ENCODE measurements at places on chromosomes 13 and 19.

GRCh38 chr13:110130431-110130830, 176.5 kb downstream of the COL4A1 start:
- peak; percentile 71 for DNase-seq

DNA sequence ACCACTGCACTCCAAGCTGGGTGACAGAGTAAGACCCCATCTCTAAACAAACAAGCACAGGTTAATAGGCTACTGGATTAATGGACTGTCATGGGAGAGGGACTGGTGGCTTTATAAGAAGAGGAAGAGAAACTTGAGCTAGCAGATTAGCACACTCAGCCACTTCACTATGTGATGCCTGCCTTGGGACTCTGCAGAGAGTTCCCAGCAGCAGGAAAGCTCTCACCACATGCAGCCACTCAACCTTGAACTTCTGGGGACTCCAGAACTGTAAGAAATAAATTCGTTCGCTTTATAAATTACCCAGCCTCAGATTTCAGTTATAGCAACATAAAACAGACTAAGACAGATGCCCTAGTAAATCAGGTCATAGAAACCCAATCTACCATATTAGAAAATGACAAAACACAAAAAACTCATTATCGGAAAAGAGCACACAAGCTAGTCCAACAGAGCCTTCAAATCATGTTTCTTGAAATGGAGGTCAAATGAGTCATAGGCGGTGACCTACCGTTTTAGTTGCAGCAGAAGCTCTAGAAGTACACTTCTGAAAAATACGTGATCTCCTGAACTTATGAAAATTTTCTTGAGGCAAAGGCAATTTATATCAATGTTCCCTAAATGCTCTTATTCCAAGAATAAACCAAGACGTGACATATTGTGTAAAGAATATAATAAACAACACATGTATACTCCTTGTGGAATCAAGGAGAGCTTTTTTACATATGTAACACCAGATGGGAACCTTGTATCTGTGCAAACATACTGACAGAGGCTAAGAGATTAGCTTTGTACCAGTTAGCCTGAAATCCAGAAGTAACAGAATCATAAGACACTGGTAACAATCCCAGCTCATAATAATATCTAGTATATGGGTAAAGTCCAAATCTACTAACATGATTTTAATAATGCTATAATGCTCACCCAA, 340.9 kb upstream of the SGCG start:
- DNase-seq, result no peak

DNA sequence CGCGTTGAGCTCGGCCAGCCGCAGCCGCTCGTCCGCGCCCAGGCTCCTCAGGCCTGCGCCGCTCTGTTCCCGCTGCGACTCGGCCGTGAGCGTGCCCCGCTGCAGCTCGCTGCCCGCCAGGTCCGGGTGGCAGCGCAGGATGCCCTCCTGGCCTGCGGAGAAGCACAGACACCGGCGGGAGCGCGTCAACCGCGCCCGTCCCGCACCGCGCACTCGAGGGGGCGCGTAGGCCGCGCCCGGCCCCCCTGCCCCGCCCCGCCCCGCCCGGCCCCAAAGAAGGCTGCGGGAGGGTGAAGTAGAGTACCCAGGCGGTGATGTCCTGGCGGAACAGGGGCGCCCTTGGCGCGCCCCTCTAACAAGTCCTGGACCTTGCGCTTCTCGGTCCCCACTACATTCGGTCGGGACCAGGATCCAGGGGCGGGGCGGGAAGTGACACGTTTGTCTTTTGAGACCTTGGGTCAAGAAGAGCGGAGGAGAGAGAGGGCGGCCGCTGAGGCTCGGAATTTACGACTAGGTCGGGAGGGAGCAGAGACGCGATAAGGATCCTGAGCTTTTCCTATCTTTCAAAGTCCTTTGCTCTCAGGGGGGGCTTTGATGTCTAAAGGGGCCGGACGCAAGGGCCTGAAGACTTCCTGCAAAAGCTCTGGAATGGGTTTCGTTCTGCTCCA, 9.3 kb upstream of the CDX2 start:
- DNase-seq, result no peak

DNA sequence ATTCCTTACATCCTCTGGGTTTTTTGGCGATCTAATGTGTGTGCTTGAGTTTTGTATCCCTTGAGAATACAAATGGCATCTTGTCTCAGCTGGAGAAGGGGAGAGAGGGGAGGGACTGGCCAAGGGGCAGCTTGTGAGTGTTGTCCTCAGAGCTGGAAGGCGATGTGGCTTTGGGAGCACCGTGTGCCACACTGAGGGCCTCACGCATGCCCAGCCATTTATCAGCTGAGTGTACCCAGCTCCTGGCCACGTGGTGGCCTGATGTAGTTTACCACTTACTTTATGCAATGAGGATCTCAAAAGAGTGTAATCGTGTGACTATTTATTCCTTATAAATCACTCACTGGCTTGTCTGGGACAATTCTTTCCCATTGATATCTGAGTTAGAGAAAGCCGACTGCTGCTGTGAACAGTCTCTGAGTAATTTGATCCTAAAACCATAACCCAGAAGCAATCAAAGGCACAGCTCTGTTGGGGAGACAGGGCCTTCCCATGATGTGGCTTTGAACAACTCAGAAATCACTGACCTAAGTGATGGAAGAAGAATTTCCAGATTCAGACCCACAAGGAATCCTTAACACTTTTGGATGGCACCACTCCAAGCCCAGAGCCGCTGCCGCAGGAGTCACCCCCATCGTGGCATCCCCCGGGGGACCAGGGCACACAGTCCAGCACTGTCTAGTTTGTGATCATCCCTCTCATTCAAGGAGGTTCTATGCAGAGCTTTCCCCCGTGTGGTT, 53.9 kb upstream of the MTIF3 start:
- no peak for DNase-seq

DNA sequence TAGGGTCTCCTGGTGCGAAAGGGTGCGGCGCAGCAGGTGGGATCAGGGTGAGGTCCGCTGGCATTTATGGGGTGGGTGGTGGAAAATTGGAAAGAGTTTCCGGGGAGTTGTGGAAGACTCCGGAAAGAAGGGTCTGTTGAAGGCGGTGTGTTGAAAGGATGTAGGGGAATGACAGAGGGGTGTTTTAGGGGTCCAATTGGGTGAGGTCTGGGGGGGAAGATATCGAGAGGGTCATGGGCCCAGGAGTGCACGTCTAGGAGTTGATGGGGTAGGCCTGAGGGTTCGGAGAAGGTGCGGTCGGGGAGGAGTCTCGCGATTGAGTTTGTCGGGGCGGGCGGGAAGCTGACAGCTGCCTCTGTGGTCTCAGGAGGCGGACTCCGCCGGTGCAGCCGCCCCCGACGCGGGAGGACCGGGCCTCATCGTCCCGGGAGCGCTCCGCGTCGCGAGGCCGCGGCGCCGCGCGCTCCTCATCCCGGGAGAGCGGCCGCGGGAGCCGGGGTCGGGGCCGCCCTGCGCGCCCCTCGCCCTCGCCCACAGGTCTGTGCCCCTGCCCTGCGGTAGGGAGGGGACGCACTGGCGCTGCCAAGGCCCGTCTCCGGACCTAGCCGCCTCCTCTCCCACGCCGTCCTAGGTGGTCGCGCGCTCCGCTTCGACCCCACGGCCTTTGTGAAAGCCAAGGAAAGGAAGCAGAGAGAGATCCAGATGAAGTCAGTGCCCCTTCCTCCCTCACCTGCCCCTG, 7.0 kb downstream of the PGLYRP1 start:
- no peak for DNase-seq

DNA sequence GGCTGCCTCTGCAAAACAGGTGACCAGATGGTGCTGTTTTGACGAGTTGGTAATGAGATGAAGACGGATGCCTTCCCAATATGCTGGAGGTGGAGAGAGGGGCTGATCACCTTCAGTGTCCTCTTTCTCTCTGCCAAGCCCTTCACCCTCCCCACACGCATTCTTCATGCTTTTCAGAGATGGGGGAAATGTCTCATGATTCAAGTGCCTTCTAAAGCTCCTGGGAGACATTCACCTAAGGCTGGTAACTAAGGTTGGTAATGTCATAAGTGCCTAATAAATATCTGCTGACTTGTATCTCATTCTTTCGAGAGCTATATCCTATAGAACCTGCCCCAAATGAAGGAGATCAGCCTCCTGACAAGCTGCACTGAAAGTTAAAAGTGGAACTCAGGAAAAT, 86.2 kb upstream of the MBNL2 start:
- no peak for DNase-seq

DNA sequence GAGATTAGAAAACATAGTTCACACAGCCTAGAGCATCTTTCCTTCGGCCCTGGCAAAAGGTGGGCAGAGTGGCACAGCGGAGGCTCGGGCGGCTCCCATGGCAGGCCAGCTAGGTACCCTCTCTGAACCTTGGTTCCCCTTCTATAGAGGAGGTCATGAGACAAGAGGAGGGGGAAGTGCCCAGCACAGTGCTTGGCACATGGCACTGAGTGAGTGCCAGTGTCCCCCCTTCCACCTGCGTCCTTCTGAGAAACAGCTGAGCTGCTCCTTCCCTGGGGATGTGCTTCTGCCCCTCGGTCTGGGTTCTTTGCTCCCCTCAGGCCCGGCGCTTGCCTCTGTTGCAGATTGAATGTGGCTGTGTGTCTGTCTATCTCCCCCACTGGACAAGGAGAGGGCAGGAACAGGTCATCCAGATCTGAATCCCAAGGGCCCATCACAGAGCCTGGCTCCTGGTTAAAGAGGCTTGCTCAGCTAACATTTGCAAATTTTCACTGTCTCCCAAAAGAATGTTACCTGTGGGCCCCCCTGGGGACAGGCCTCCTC, 165.6 kb downstream of the USP12 start:
- DNase-seq, result peak; percentile 28

DNA sequence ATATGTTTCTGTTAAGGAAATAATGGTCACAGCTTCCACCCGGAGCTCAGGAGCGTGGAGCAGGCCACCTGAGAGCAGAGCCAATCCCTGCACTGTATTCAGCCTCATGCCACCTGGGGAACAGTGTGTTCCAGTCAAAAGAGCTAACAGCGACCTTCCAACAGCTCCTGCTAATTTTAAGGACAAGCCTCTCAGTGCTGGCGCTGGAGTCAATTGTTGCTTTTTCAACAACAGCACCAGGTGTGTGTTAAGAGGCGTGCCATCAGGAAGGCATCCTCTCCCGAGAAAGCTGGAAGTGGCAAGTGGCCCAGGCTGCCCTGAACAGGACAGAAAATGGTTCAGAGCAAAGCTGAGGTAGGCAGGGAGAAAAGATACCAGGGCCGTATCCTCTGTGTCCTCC, 102.0 kb downstream of the CACNA1A start:
- no peak for DNase-seq

DNA sequence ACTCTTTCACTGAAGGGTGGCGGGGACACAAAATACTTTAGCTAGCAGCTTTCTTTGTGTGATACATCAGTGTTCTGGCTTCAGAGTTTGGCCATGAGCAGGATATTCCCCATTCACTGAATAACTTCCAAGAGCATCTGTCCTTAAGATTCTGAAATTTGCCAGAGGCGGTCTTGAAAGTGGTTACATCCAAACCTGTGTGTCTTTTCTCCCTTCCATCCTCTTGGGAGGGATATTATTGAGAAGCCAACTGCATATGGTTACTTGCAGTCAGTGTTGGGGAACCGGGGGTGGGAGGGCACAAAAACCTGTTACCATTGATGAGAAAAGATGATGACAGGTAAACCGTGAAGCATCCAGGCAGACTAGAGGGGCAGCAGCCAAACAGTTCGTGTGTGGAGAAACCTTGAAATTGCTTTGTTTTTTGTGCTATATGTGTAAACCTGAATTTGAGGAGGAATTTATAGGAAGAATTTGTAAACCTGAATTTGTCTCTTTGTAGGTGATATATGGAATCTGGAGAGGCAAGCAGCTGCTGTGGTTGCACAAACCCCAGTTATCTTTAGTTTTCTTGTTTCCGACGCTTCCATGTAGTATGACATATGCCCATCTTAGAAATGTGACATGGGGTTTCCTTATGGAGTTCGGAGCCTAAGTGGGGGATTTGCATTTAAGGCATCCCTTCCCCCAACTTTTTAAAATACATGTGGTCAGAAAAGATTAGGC, 104.8 kb downstream of the WDFY2 start:
- peak; percentile 55 for DNase-seq

- peak; percentile 82 for DNase-seq
Observed at GRCh38 chr19:33767898-33768413, 28.7 kb upstream of the KCTD15 start.

DNA sequence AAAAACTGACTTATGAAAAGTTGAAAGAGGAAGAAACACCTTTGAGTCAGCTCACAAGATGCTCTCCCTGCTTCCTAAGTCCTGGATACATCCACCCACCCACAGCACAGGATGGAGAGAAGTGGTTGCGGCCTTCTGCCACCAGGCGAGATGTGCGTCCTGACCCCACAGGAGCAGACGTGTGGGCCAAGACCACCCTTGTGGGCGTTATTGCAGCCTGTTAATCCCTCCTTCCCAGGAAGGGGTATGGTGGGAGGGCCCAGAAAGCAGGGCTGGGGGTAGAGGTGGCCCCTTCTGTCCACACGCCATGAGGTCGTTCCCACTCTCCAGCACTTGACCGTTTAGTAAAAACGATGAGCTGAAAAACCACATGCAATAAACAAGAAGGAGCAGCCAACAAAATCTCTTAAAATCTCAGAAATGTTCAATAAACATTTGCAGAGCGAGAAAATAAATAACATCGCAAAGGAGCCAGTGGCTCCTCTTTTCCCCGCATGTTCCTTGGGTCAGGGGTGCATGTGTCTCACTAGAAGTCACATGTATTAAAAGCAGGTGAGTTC, 2.4 kb upstream of the AKAP8L start:
- no peak for DNase-seq

GRCh38 chr13:49580980-49581680, 4.2 kb downstream of the RCBTB1 start:
- DNase-seq, result no peak

DNA sequence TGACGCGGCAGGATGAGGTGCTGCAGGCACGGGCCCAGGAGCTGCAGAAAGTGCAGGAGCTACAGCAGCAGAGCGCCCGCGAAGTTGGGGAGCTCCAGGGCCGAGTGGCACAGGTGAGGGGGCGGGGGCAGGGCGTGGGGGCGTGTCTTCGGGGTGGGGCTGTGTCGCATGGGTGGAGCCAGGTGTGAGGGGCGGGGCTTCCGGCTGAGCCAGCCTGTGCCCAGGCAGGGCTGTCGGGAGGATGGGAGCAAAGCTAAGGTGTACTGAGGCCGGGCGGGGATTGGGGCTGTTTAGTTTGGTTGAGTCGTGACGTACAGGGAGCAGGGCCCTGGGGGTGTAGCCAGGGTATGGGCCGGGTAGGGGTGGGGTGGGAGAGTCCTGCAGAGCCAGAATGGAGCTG, 62.3 kb downstream of the KCNC3 start:
- DNase-seq, result peak; percentile 22
